CD4-positive, alpha-beta T cell treated with Interleukin-12 subunit alpha and Interleukin-12 subunit beta, for 1 hour (primary cell): ENCODE measurements at places on chromosomes 6 and 20.
A peak's percentile ranks its signal among the peaks of the same experiment; 100 is the strongest.

DNA sequence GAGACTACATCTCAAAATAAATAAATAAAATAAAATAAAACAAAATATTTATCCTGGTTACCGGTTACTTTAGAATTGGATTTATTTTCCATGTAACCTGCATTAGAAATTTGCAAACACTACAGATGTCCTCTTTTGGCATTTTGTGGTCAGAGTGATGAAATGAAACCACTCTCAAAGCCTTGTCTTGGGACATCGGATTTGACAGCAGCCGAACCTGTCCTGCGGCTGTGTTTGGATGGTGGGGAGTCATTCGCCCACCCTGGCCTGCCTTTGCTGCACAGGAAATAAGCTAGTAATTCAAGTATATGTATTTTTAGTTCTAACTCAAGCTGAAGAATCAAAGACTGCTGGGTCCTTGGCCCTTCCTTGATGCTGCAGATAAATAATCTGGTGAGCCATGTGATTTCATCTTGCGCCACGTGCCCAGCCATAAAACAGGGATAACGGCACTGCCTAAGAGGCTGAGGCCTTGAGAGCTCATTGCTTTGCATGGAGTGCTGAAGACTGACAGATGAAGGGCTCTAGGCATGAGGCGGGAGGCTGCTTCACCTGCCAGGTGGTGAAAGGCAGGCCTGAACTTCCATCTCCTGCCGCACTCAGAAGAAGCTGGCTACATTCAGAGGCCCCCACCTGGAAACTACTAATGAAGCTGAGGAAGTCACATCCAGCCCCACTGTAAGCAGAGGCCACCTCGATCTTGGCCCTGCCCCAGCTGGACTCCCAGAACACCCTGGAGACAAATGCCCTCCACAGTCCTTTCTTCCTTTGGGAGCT, 76.9 kb downstream of the NOL4L start:
- DNase-seq: no peak

DNA sequence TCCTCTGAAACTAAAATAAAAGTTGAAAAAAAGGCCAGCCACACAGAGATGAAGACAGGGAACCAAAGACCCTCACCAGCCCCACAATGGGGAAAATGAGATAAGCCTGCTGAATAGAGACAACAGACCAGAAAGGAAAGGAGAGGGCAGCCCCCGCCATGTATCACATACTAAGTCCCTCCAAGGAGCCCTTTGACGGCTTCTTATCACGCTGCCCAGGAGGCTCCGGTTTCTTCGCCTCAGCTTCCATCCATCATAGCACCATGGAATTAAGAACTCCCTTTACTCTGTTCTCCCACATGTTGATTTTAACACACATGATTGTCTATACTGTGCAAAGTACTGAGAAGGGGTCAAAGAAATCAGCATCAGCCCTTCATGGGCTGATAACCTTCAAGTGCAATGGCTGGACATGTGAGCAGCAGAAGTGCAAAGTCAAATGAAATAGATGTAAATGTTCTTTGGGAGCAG, 54.9 kb downstream of the MAP3K5 start:
- no peak for DNase-seq

GRCh38 chr6:31972709-31973350, 892 bp upstream of the DXO start:
- DNase-seq: no peak

DNA sequence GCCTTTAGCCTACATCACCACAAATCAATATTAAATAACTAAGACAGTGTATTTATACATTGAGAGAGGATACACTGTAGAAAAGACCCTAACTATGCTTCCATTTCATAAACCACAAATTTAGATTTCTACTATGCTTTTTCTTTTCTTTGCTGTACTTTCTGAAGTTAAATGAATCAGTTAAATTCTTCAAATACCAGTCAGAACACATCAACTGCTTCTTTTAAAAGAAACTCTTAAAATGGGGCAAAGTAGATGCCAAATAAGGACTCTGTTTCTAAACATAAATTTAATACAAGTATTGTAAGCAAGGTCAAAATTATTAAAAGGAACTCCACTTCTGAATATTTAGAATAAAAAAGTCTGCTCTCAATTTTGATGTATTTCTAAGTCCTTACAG, 76.9 kb downstream of the GMDS start:
- DNase-seq: no peak

DNA sequence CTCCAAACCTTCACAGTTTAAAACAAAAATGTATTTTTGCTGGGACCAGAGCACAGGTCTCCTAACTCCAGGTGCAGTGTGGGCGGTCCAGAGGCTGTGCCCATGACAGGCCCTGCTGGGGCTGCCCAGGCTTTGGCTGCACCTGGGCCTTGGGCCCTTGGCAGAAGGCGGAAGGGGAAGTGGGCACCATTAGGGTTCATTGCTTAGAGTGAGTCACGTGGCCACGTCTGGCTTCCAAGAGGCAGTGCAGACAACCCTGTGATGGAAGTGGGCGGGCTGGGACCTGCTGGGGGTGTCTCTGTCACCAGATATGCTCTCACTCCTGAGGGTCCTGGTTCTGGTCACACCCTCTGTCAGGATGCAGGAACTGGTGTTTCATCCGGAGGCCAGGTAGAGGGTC, 302.2 kb downstream of the QKI start:
- DNase-seq: no peak

DNA sequence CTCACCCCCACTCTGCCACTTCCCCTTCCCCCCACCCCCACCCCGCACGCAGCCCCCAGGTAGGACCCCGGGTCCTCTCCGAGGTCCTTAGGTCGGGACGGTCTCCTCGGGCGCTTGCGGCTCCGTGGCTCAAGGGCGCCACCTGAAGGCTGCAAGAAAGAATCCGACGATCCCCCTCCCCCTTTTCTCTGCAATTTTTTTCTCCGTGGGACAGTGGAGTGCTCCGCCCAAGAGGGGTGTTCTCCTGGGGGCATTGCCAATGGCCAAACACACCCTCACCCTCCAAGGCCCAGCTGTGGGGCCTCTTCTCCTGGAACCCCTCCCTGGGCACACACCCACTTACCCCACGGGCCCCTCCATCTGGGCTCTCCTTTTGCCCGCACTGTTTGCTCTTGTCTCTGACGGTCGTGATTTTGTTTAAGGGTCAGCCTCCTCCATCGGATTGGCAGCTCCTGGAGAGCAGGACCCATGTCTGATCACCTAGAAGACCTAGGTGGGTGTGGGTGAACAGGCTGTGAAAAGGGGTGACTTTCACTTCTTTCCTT, 1.1 kb upstream of the TMEM74B start:
- DNase-seq: peak; percentile 39

DNA sequence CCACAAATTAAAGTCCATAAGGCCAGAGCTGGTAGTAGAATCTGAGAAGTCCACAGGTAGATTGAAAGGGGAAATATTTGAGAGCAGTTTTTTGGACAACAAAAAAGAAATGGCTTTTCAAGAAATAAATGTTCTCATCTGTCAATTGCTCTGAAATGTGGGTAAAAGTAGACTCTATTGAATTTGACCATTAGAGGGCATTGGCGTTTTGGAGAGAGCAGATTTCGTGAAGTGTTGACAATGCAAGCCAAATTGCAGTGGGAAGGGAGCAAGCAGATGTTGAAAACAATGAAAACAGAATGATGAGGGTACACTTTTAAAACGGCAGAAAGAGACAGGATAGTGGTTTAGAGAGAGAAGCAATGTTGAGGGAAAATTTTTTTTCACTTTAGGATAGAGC, 149.1 kb upstream of the FAM83B start:
- DNase-seq: no peak

GRCh38 chr6:130324657-130325056, 41.2 kb upstream of the TMEM200A start:
- DNase-seq: no peak

DNA sequence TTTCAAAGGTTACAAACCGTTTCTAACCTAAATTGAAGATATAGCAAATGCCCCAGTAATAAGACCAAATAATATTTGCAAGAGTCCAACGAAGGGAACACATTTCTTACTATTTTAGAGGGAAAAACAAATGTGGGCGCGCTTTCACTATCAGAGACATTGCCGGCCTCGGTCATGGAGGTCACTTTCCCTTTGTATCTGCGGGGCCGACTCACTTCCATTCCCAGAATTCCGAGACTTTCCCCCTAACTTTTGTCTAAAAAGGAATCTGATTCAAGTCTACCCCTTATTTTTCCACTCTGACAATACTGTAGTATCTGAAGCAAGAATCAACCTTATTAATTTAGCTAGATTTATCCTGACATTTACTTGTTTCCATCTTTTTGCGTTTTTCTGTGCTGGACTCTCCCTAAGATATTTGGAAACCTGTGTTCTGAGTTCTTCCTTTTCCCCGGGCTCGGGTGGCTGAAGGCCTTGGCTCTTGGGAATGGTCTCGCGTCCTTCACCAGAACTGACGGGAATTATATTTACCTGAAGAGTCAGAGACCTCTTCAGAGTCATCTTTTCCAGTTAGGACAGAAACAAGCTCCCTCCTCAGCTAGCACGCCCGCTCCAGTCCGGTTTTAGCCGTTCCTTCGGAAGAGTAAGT, 71.8 kb upstream of the ZNF184 start:
- no peak for DNase-seq

- no peak for DNase-seq
Measured at GRCh38 chr20:24236201-24236600, 233.2 kb upstream of the SYNDIG1 start.

- no peak for DNase-seq
Measured at GRCh38 chr20:62728028-62728780, 19.6 kb downstream of the NTSR1 start.
